ENCODE measurements at places on chromosomes 7 and 10.

DNA sequence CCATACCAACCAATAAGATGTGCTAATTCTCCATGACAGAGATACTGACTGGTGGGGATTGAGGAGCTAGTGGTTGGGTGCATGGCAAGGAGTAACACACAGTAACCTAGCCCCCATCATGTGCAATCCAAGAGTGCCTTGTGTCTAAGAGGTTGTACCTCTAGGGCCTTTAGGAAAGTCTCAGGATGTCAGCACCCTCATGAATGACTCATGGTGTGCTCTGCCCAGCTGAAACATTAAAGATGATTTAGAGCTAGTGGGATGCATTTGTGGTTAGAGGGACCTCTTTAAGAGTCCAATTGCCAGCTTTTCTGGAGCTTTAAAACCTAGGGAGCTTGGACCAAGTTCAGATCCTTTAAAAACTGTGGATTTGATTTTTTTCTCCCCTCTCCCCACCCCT is 181.1 kb downstream of the HERPUD2 start:
- DNase-seq, result no peak

DNA sequence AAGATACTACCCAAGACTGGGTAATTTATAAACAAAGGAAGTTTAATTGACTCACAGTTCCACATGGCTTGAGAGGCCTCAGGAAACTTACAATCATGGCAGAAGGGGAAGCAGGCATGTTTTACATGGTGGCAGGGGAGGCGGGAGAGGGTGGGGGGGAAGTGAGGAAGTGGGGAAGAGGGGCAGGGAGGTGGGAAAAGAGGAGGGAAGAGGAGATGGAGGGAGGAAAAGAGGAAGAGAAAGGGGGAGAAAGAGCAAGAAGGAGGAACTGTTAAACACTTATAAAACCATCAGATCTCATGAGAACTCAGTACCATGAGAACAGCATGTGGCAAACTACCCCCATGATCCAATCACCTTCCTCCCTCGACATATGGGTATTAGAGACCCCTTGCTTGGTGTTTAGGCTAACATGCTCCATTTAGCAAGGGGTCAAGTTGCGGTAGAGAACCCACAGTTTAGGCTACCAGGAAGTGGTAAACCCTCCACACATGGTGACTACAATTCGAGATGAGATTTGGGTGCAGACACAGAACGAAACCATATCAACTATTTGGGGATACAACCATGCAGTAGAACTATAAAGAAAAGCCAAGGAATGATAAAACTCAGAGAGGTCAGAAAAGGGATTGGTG is 3.5 kb upstream of the LMBR1 start:
- DNase-seq, result no peak

- DNase-seq, result no peak
Observed at GRCh38 chr7:144812379-144813283, 23.2 kb downstream of the TPK1 start.

- DNase-seq, result no peak
Observed at GRCh38 chr7:111532625-111533024, 29.7 kb downstream of the IMMP2L start.

GRCh38 chr7:93475811-93476210 is 98.7 kb downstream of the CALCR start:
- no peak for DNase-seq

- peak; percentile 89 for DNase-seq
Observed at GRCh38 chr7:22920672-22921071, 93.3 kb downstream of the HYCC1 start.

DNA sequence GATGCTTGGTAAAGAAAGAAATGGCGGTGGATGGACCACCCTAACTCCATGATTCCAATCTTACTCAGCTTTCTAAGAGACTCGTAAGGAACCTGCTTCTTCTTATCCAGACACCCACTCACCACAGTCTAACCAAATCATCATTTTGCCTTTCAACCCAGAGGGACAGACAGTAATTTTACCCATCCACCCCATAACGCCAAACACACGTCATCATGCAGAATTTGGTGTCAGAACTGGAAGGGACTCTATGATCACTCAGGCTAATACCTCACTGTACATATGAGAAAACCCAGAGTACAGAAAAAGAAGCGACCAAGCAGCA is 388 bp downstream of the ECD start:
- DNase-seq, result no peak

DNA sequence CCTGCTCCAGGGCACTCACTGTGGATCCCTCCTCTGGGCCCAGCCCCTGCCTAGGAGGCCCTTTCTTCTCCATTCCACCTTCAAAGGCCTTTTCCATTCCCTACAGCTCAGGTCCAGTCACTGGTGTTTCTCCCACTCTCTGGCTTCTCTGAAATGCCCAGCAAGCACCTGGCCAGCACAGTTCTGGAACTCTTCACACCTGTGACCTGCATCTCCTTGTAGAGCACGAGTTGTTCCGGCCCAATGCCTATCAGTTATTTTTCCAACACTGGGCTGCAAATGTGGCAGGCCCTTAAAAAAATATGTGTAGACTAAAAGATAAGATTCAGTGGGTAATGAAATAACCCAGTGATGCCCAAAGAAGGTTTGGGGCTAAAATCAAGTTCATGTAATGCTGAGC is 87.1 kb downstream of the PRLHR start:
- no peak for DNase-seq

DNA sequence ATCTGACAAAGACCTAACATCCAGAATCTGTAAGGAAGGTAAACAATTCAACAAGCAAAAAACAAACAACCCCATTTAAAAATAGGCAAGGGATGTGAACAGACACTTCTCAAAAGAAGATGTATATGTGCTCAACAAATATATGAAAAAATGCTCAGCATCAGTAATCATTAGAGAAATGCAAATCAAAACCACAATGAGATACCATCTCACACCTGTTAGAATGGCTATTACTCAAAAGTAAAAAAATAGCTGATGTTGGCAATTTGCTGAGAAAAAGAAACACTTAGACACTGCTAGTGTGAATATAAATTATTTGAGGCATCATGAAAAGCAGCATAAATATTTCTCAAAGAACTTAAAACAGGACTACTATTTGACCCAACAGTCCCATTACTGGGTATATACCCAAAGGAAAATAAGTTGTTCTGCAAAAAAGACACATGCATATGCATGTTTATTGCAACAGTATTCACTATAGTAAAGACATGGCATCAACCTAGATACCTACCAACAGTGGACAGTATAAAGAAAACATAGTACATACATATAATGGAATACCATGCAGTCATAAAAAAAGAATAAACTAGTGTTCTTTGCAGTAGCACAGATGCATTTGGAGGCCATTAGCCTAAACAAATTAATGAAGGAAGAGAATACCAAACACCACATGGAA is 980.1 kb downstream of the KCNMA1 start:
- DNase-seq, result no peak

Data from DMS53 (cell line).